ENCODE measurements at places on chromosomes 11 and 22.

GRCh38 chr11:12205330-12205729, 94.9 kb downstream of the MICAL2 start:
- no peak for DNase-seq

- DNase-seq, result peak; percentile 61
Observed at GRCh38 chr11:134139873-134140331, 71.0 kb downstream of the JAM3 start.

DNA sequence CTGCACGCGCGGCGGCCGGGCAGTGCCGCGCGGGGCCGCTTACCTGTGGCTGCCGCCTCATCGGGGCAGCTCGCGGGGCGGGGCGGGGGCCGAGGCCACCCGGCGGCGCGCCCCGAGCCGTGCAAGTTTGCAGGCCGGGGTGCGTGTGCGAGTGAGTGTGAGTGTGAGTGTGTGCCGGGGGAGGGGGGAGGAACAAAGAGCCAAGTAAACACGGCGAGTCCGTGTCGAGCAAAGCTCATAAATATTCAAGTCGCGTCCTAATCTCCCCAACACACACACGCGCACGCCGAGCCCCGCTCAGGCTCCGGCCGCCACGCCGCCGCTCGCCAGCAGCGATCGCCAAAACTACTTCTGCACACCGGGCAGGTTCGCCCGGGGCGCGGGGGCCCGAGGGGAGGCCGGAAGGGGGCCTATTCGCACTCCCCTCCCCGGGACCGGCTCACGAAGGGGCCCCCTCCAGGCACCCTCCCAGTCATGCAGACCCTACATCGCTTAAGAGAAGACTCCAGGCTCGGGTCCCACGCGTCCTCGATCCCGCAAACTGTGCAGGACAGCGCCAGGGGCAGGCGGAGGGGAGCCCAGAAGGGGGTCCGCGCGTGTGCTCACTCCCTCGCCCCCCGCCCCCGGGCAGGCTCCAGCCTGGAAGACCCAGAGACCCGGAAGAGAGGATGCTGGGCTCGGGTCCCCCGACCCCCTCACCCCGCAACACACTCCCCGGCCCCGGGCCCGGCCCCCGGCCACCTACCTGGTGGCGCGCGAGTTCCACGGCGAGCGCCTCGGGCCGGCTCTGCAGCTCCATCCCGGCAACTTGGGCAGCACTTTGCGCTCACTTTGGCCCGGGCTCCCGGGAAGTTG, 827 bp downstream of the PHF21B start:
- peak; percentile 37 for DNase-seq

DNA sequence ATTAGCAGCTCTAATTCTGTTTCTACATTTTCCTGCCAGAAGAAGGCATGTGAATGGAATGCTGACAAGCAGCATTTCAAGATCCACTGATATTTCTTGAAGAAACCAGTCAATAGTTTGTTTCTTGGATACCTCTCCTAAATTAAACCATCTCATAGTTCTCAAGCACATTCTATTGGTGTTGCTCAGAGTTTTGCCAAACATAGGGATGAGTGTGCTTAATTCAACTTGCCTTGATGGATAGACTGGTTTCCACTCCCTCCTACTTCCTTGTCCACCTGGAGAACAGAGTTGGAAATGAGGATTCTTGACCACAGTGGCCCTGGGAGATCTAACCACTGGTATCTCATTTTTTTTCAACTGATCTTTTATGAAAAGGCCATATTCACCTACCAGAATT, 29.8 kb upstream of the DDX10 start:
- DNase-seq, result no peak

GRCh38 chr22:45534339-45535192, 31.9 kb downstream of the FBLN1 start:
- DNase-seq, result peak; percentile 61

GRCh38 chr11:42315846-42316245, 856.4 kb upstream of the LRRC4C start:
- DNase-seq, result no peak

DNA sequence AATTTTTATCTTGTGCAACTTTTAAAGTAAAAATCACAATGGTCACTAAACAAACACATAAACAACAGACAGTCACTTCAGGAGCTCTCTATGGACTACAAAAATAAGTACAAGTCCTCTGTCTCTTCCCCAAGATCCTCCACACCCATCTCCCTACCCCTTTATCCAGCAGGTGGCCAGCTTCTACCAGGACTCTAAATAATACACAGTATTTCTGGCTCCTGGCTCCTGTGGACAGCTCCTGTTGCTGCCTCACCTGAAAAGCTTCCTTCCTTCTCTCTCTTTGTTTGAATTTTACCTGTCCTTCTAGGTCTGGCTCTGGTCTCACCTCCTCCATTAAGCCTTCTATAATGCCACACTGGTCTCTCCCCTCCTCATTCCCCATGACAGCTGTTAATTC, 86.1 kb downstream of the CLPB start:
- DNase-seq, result no peak

DNA sequence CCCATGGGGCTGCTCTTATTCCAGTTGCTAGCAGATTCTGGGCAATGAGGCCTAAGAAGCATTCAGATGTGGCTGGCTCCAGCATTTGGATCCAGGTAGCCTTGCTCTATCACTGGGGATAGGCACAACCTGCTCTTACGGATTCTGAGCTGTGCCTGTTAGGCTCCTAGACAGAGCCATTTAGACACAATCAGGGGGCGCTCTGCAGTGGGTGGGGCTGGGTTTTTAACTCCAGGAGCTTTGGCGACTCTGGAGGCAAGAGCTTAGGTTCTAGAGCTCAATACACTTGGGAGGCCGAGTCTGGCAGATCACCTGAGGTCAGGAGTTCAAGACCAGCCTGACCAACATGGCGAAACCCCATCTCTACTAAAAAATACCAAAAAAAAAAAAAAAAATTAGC, 32.0 kb downstream of the KCNC1 start:
- DNase-seq, result no peak

GRCh38 chr22:18130699-18131429, 19.1 kb upstream of the USP18 start:
- DNase-seq, result no peak

DNA sequence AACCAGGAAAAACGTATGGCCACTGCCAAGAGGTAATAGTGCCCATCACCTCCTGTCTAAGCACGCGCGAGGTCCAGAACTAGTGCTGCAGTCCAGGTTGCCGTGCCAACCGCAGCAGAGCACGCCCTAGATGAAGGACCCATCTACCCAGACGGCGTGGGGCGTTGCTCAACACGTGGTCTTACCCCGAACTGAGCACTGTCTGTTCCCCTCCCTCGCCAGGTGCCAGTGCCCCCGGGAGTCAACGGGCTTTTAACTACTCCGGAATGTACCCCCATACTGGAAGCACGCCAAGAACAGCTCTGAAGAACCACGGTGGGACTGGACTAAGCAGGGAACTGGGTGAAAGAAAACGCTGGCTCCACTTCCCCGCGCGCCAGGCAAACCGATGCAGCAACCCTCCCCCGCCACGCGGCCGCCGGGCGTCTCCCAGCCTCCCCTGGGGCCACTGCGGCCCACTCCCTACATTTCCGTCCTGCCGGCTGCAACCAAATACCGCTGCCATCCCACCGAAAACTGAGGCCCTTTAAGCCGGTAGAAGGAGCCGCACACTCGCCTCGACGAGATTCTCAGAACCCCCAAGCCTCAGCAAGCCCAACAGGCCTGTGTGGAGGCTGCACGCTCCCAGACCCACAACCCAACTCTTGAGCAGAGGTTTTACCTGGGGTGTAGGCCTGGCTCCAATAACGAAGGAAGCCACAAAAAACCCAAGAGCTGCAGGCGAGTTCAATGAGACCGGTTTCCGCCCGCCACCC, at the start of gene HSPA8:
HSPA8 (minus strand) TSS at position 734 of the 755 bp plus-strand sequence. CDS start 812 bp downstream, outside the sequence.
- DNase-seq, result peak; percentile 78

DNA sequence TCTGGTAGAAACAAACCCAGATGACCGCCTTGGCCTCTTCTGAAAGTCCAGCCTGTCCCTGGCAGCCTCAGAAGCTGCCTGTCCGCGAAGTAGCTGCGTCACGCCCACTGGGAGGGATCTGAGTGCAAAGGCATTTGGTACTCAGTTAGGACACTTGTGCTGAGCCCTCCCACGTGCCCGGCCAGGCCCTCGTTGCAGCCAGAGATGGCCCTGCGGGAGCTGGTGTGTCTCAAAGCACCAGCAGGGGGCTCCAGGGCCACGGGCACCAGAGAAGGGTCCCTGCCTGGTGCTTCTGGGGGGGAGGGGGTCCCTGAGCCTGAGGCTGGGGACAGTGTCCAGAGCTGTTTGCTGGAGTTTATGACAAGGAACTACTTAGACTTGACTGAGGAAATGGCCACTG, 5.8 kb downstream of the SELENOO start:
- no peak for DNase-seq

DNA sequence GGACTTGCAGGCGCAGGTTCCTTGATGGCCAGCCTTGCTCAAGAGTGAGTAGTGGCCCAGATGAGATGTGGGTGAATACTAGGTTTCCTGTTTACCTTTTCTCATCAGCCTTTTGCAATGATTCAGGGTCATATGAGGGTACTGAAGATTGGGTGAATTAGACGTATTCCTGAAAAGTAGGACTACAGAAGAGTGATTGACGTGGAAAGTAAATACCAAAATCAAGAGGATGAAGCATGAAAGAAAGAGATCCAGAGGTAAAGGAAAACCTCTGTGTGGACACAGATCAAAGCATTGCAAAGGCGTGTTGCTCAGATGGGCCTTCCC, 59.9 kb downstream of the CYB5R2 start:
- DNase-seq, result no peak

DNA sequence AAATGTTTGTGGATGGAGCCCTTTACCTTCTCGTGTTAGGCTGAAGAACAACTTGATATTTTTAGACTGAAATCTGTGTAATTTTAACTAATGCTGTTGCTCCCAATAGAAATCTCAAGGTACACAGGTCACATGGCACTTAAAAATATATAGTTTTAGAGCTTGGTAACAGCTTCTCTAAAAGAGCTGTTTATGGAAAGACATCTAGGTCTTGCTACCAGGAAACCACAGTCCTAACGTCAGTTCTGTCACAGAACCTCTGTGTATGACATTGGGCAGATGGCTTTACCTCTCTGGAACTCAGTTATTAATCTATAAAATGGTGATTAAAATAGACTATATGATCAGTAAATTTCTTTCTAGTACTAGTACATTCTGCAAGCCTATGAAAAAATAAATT, 35.4 kb downstream of the PAK1 start:
- no peak for DNase-seq

GRCh38 chr11:106228996-106229395, 151.5 kb downstream of the AASDHPPT start:
- DNase-seq, result no peak

- no peak for DNase-seq
Observed at GRCh38 chr11:789943-790342, at the start of gene CEND1. TSS of gene CEND1 (minus strand) at chr11:790090. CDS start at chr11:788576, 1,514 bp downstream.

DNA sequence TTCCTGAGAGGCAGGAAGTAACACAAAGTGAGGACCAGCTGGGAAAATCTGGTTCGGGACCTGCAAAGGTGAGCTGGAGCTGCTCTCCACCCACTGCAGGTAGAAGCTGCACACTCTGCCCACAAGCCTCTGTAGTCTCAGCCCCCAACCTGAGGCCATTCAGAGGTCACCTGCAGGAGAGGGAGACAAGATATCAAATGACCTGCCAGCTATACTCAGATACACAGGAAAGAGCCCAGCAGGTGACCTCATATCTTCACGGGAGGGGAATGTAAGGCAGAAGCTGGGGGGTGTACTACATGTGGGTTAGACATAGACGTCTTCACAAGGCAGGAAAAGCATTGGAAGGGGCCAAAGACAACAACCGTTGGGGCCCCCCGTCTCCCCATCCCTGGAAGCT, 86.1 kb downstream of the APIP start:
- DNase-seq, result no peak

GRCh38 chr11:4467811-4468606, 14.4 kb upstream of the OR52K1 start:
- no peak for DNase-seq

DNA sequence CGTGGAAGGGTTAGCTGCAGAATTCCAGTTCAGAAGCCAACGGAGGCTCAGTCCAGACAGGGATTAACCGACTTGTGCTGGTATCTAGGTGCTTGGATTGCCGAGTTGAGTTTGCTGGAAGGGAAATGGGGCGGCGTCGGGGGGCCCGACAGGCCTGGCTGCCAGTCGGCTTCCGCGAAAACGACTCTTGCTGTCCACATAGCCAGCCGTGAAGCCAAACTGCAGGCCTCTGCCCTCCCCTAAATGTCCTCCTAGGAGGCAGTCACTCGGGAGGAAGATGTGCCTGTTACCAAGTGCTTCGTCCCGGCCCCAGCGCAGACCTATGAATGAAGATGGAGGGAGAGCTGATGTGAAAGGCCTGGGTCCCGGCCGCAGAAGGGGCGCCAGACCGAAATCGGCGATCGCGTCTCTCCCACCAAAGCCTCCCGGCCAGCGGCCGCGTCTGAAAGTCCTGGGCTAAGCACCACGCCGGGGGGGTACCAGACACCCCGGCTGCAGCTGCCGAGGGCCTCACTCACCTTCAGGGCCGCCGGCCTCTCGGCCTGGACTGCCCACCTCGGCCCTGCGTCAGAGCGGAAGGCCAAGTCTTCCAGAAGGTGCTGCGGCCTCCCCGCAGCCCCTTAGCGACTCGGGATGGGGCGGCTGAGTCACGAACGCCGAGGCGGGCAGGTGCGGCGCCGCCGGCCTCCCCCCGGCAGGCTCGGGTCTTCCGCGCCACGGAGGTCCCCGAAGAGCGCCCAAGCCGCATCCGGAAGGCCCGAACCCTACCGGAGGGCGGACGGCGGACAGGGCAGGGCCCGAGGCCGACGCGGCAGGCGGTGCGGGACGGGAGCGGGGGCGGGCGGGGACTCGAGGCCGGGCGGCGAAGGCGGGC, 7.5 kb downstream of the DPAGT1 start:
- DNase-seq, result peak; percentile 73

DNA sequence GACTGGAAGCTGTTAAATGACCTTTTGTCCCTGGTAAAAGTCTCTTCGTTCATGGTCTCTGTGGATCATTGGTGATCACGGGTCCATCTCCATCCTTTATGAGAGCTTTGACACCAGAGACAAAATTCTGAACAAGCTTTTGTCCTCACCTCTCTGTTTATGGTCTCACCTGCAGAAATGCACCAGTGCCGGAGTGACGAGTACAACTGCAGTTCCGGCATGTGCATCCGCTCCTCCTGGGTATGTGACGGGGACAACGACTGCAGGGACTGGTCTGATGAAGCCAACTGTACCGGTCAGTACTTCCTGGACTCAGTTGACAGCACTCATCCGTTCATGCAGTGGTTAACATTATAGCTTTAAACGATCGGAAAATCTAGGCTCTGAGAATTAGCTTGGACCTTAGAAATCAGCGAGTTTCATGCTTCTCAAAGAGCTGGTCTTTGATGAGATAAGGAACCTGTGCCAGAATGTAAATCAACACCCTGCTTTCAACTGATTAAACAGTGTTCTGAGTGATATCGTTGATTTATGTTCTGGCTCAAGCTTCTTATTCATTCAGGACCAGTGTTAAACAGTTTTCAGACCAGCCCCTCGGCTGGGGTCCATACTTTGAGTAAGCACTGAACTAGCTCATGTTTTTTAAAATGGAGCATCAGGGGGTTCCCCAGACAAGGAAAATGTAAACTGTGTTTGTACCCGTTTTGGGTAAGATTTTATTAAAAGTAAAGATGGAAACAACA, 124.5 kb upstream of the SORL1-AS1 start:
- no peak for DNase-seq

DNA sequence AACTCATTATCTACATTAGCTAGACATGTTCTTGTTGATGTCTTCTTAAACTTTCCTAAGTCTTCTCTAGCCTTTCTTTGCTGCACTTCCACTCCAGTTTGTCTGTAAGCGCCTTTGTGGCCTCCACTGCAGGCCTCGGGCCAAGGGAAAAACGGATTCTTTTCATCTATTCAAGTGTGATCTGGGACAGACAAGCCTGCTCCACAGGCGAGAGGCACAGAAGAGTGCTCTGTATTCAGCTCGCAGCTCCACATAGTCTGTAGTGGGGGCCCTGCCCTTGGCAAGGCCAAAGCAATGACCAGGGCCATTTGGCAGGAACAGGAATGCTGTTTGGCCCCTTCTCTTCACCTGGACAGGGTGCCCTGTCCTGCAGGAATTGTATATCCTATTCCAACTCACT, 84.1 kb upstream of the BARX2 start:
- peak; percentile 54 for DNase-seq
